ENCODE measurements at places on chromosomes 5 and 9.

- no peak for DNase-seq
Observed at GRCh38 chr9:84317563-84317962, 23.0 kb downstream of the SLC28A3 start.

DNA sequence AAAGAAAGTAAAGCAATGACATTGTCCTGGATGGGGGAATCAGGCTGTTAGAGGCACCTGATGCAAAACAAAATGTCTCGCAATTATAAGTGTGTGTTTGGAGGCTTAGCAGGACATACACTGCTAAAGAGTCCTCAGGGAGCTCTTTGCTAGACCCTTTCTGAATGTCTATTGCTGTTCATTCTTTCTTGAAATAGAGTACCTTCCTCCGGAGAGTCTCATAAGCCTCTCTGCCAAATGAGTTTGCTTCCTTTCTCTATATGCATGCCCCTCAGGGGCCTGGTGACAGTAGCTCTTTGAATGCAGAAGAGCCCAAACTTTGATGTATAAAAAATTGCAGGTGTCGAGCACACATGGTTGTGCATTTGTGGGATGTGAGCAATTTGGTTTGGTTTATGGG, 26.4 kb upstream of the ADAMTSL1 start:
- no peak for DNase-seq

DNA sequence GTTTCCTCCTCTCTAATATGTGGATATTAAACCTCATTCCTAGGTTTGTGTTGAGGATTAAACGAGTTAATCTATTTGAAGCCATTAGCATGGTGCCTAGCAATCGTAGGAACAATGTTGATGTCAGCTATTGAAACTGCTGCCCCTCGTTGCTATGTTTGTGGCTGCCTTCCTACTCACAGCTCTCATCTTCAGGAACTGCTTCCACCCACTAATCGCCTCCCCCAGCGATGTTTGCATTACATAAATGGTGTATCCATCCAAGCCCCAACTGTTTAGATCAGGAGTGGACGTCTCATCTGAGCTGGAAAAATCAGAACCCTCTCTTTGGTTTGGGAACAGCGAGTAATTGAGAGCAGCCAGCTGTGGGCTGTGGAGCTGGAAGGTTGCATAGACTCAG, 416.6 kb downstream of the ARHGEF28 start:
- DNase-seq, result no peak

DNA sequence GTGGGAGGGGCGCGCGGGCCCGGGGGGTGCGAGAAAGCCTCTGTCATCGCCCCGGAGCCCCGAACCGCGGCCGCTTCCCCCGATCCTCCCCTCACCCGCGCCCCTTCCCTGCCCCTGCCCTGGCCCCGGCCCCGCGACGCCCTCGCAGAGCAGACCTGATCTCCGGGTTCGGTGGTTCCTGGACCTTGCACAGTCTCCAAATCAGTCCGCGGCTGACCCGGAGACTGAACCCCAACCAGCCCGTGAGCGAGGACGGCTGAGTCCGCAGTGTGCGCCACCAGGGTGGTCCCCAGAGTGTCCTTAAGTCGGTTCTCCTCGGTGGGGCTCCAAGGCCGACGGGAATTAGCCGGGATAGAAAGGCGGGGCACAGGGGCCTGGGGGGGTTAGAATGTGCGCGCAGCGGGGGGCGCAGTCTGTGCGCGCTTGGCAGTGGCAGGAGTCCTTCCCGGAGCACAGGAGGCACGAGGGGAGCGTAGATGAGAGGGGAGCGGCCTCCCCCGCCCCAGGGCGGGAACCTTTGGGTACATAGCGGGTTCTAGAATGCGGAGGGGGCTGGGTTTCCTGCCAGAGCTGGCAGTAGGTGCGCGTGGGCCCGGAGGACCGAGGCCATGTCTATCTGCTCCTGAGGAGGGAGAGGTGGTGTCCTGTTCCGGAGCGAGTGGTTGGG, 779 bp downstream of the PKN3 start:
- peak; percentile 61 for DNase-seq

DNA sequence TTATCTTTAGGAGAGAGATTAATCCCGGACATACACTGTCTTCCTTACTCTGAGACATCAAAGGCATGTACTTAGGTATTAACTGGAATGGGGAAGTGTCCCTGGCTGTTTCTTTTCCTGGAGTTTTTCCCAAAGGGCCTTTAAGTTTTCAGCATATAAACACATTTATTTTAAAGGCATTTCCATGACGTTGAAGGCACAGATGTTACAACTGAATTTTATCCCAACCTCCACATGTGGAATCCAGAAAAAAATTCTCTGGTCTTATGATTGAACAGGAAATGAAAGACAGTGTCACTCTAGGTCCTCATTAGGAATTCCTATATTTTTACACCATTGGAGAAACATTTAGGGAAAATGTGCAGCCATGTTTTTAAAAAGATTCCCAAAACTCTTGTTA, 41.6 kb upstream of the SHOC1 start:
- no peak for DNase-seq

- DNase-seq, result no peak
Observed at GRCh38 chr5:78843436-78843835, 141.7 kb downstream of the ARSB start.

- peak; percentile 4 for DNase-seq
Observed at GRCh38 chr5:76479973-76480667, 77.0 kb downstream of the IQGAP2 start.

- DNase-seq, result no peak
Observed at GRCh38 chr9:135736979-135737839, 35.2 kb downstream of the KCNT1 start.

Measured in astrocyte of the hippocampus (primary cell).